ENCODE measurements at places on chromosomes 1 and 21. TPM values are rescaled to one million over a fixed set of nuclear protein-coding genes. Genes with fewer than 3 reads are reported as not detected.

DNA sequence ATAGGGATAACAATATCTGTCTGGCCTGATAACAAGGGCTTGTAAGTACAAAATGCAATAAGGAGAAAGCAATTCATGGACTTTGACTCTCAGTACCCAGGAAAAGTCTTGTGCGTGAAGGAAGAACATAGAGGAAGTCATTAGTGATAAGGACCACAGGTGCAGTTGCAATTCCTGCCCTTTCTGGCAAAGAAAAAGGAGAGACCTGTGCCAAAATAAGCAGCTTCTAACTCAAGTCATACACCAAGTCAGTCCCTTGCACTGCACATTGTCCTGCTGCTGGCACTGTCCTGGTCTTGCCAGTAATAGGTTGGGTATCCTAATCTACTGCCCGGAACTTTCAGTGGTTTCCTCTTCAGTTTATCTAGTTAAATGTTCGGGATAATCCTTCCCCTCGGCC, 14.8 kb upstream of the SOD1 start:
- no peak for DNase-seq
- no peak overlapping the region for H3K27ac ChIP-seq
- no peaks in the 10 kb centered on the region for H3K27me3 ChIP-seq
- H3K36me3 ChIP-seq: 0 out of 2 replicates have a peak, but pooled peaks cover 2% of the 10 kb centered on the region
- 0 out of 2 replicates have a peak, but pooled peaks cover 2% of the 10 kb centered on the region for H3K4me1 ChIP-seq

- no peak overlapping the region for H3K27ac ChIP-seq
- H3K4me3 ChIP-seq: no peak overlapping the region
- DNase-seq: no peak
- no peaks in the 10 kb centered on the region for H3K36me3 ChIP-seq
- no peaks in the 10 kb centered on the region for H3K27me3 ChIP-seq
- H3K4me1 ChIP-seq: no peaks in the 10 kb centered on the region
These were observed 87.5 kb downstream of the RGS2 start for GRCh38 chr1:192896376-192896775.

GRCh38 chr1:161223805-161224694, 622 bp upstream of the APOA2 start:
- DNase-seq: no peak
- H3K27ac ChIP-seq: no peak overlapping the region
- peaks cover 10% of the 10 kb centered on the region for H3K36me3 ChIP-seq
- H3K4me3 ChIP-seq: no peak overlapping the region
- no peaks in the 10 kb centered on the region for H3K27me3 ChIP-seq

Gene MOB3C
- total RNA-seq: 4.0 TPM

Gene HSPA6
- 0.22 TPM for total RNA-seq

Gene ETNK2
- total RNA-seq: 18.3 TPM

Gene SPRR4
- not detected for total RNA-seq
